Suprapubic skin (tissue), 4 donors: ENCODE measurements at places on chromosomes 1 and 21. TPM values are rescaled to one million over a fixed set of nuclear protein-coding genes. Genes with fewer than 3 reads are reported as not detected.
A peak's percentile ranks its signal among the peaks of the same experiment; 100 is the strongest.

The HSD3B1 gene
- 5.4 TPM for total RNA-seq

DNA sequence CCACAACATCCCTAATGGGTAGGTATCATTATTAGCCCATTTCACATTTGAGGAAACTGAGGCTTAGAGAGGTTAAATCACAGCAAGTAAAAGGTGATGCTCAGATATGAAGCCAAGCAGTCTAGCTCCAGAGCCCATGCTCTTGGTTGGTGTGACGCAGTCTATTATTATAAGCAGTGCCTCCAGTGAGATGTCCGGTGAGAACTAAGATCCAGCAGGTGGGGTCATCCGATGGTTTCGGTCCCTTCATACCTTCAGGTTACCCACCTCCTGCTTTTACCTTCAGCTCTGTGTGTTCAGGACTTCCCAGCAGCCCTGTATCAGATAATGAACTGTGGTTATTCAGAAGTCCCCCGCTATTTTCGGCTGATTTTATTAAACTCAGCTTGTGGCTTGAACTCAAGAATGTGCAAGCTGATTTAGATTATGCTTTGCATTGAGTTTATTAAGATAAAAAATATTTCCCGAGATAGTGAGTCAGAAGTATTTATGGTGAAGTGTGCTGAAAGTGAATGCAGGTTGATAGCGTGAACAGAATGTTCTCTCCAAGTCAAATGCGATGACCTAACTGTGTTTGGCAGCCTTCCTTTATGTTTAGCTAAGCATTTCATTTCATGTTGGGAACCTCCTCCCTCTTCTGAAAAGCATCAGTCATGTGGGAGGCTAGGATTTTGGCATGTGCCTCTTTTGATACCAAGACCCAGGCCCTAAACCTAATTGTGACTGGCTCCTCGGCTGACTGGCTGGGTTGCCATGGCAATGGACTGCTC, 160.9 kb upstream of the UBE2U start:
- no peak for DNase-seq

GRCh38 chr21:33839167-33839716, 76.4 kb downstream of the ATP5PO start:
- no peak for DNase-seq

GRCh38 chr1:19347533-19348172, 35.5 kb downstream of the SLC66A1 start:
- DNase-seq = no peak

DNA sequence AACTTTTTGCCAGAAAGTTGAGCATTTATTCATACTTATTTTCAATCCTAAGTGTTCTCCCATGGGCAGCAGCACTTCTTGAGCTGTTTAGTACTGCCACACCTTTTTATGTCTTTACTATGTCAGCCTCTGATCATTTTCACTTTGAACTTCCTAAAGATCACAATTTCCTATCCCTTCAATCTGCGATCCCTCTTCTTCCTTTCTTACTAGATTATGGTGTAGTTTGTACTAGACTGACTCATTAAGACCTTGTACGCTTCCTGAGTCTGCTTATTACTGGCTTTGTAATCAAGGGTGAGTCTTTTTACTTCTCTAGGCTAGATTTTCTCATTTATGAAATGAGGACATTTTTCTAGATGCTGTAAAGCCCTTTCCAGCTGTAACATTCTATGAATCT, 55.1 kb downstream of the LRIG2 start:
- no peak for DNase-seq

DNA sequence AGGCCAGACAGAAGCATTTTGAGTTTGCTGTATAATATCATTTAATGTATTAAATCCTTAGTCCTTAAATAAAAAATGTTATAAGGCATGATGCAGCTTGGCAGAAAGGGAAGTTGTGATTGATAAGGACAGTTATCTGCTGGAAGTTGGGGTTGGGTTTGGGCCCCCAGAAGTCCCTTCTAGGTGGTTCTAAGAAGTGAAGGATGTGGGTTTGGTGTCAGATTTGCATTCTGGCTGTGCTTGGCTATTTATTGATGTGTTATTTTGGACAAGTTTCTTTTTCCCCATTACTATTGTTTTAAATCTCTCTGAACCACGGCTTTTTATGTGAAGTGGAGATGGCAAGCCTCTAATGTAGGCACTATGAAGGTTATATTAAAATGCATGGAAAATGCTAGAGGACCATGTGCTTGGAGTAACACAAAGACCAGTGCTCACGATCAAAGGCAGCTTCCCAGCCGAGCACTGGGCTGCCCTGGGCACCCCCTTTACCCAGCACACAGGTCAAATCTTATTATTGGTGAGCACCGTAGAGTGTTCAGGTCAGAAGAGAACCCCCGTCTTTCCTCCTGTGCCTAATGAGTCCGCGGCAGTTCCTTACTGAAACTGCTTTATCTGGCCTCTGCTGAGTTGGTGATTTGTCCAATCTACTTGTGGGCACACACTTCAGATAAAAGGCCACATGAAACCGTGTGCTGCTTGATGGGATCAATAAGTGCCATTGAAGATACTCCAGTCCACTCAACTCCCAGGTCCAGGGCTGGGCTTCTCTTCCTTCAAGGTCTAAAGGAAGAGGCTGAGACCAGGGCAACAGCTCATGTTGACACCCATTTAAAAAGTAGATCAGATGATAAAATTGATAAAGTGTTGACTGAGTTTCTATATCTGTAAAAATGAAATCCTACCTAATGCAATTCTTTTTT, 212.0 kb downstream of the PRDM2 start:
- no peak for DNase-seq

The YOD1 gene
- 63.6 TPM for total RNA-seq

The SV2A gene
- total RNA-seq = 0.49 TPM

The DEPDC1 gene
- total RNA-seq = 1.5 TPM

The TDRD10 gene
- 2.6 TPM for total RNA-seq

- DNase-seq = no peak
These were observed 91.6 kb downstream of the PAX7 start for GRCh38 chr1:18722270-18722669.

DNA sequence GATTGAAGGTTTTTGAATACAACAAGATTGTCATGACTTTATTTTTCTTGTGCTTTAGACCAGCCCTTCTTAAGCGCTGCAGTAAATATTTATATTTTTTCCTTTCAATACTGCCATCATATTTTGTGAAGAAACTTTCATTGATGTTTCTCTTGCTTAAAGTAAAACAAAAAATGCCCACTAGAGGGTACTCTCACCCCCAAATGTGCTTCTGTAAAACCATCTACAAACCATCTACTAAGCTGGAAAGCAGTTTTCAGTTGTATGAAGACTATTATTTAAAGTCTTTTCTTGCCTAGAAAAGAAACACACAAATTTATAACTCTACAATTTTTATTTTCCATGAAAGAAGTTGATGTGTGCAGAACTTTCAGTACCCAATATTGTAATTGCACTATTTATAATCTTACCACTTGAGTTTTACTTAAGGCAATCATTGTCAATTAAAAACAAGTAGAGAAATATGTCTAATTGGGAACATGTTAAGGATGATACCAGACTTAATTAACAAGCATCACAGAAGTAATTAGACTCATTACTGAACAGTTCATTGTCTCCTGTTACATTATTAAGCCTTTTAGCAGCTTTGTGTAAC, 10.7 kb downstream of the LEPR start:
- DNase-seq = no peak

The F13B gene
- not detected for total RNA-seq

The BARHL2 gene
- not detected for total RNA-seq

DNA sequence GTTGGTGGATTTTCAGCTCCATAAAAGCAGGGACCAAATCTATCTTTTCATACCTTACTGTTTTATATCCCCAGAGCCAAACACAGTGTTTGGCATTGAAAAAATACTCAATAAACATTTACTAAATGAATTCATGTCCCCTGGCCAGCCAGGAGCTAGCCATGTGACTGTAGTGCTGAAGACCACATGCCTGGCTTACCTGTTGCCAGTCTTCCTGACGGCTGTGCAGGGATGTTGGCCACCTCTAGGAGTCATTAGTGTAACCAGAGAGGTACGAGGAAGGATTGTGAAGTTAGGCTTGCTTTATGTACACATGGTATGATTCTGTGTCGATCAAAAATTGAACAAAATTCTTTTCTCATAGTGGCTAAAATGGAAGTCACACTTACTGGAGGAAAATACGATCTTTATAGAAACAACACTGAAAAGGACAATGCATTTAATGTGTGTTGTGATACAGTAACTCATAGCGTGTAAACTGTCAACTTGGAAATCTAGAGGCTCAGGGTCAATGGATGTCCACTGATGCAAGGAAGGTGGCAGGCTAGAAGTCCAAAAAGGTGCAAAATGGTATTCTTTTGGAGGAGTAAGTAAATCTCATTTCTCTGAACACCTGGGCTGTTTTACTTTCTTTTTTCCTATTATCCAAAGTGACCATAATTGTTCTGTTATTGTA, 60.9 kb downstream of the FGGY start:
- DNase-seq = no peak

DNA sequence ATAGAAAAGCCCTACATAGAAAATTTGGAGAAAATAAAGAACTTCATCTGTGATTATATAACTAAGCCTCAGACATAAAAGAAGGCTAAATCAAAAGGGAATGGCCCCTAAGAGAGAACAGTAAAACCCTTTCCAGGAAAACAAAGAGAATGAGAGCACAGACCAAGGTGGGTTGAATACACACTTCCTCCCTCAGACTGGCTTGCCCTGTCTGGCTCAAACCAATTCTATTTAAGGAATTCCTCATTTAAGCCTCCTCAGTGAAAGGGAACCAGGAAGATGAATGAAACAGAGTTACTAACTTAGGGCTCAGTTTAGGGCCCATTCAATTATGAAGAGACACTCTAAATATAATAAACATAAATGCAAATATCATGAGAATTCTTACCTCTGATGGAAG, 10.6 kb upstream of the SYT14 start:
- DNase-seq = no peak

- no peak for DNase-seq
These were observed 73.1 kb downstream of the GREM2 start for GRCh38 chr1:240538776-240539430.

DNA sequence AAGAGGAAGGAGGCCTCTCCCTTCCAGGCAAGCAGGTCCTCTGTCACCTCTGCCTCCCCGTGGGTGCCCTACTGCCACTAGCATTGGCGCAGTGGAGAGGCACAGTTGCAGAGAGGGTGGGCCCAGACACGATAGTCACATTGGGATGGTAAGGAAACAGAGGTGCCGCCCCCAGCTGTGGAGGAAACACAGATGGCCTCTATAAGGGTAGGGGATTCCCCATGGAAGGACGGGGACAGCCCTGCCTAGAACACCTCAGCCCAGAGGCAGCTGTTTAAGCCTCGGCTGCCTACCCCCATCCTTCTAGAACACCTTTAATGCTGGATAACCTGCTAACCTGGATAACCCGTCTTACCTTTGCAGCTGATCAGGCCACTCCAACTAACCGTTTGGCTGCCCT, 65.7 kb upstream of the CNTN2 start:
- no peak for DNase-seq

DNA sequence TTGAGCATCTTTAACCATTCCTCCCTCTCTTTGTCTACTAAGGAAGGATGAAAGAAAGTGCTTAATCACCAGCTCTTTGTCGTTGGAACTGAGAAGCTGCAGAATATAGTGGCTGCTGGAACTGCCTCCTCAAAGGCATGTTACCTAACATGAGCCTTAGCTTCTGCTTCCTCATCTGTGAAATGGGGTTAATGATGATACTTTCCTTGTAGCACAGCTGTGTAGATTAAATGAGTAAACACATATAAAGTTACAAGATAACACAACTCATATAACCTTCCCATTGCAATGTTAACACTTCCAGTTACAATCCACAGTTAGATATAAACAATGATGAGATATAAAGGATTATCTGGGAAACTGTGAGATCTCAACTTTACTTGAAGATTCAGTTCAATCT, 48.4 kb upstream of the ZNF326 start:
- DNase-seq = no peak

DNA sequence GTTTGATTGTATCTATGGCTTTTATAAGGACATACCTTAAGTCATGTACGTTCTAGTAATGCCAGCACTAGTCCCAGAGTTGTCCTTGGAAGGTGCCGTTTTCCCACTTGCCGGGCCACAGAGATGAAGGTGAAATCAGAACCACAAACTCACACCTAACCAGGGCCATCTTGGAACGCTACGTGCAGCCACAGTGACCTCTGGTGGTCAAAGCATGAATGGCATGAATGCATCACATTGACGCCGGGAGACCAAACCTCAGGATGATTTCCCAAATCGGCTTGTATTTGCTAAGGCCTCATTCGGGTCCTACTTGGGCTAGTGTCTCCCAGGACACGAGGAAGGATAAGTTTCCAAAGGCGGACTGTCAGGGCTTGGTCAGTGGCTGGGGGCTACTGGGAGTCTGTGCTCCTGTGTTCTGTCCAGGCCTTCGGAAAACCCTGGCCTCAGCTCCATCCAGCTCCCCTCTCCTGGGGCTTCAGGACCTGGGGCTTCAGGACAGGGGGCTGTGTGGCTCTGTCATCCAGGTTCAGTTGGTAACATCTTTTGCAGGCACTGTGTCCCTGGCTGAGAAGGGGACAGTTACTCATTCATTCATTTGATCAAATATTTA, 260.5 kb downstream of the PRDM2 start:
- DNase-seq = peak; percentile 81

The PFKFB2 gene
- total RNA-seq = 11.8 TPM

DNA sequence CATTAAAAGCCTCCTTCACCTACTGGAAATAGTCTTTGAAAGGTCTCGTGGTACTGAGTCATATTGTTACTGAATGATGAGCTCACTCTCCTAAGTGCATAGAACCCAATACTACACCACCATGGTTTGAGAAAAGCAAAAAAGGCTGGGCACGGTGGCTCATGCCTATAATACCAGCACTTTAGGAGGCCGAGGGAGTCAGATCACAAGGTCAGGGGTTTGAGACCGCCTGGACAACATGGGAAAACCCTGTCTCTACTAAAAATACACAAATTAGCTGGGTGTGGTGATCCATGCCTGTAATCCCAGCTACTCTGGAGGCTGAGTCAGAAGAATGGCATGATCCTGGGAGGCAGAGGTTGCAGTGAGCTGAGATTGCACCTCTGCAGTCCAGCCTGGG, 3.3 kb upstream of the HNRNPCL1 start:
- no peak for DNase-seq

GRCh38 chr1:115324649-115325420, 13.2 kb downstream of the NGF start:
- DNase-seq = no peak

The OPRD1 gene
- total RNA-seq = not detected

DNA sequence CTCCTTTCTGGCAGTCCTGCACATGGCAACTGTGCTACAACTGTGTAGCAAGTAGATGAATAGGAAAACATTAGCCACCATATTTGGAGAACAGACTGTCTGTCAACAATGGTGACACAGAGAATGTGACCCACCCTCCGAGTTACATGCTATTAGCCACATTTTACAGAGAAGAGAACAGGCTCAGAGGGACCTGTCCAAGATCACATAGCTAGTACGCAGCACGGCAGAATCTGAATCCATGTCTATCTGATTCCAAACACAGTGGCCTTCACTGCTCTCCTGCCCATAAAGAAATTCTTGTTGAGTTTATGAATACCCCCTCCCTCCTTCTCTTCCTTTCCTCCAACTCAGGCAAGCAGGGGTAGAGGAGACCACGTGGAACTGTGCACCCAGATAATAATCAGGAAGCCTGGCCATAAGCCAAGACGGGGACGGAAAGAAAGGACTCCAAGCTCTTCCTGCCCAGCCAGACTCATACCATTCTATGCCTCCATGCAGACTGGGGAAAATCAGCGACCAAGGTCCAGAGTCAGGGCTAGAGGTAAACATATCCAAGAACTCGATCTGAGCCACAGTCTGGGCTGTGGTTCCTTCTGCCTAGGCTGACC, 78.8 kb downstream of the TRABD2B start:
- no peak for DNase-seq

The GJC2 gene
- 3.4 TPM for total RNA-seq

The PROX1 gene
- 1.4 TPM for total RNA-seq

The C1QTNF12 gene
- total RNA-seq = 6.7 TPM

The KRTAP11-1 gene
- 283 TPM for total RNA-seq
